ENCODE measurements at places on chromosomes 11 and 22. TPM values are rescaled to one million over a fixed set of nuclear protein-coding genes. Genes with fewer than 3 reads are reported as not detected.

GRCh38 chr11:47495856-47496217 is 46.9 kb upstream of the RAPSN start:
- DNase-seq: no peak

DNA sequence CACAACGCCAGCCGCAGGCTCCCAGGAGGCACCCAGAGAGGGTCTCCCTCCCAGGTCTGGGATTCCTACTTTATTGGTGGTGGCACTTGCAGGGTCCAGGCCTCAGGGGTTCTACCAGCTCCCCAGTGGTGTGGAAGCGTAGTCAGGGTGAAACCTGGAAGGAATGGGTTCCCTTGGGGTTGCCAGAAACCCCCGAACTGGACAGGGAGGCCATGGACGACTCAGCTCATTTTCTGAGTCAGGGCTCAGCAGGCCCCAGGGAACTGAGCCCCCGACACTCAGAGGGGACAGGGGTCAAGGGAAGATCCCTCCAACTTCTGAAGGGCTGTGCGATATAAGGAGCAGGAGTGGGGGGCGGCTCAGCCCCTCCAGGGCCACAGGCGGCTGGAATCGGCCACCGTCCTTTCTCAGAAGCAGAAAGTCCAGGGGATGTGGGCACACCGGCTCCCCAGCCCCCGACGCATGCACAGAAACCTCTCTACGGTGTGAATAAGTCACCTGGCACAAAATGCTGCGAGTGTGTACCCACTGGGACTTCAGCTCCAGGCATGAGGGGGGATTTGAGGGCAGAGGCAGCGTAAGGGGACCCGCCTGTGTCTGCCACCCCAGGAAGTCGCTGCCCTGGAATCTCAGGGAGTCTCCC is 25.1 kb downstream of the MRGPRG start:
- DNase-seq: no peak

GRCh38 chr11:6604081-6604626 is 580 bp downstream of the ILK start:
- peak; percentile 54 for DNase-seq

- no peak for DNase-seq
Observed at GRCh38 chr11:30665067-30665466, 78.9 kb upstream of the MPPED2 start.

DNA sequence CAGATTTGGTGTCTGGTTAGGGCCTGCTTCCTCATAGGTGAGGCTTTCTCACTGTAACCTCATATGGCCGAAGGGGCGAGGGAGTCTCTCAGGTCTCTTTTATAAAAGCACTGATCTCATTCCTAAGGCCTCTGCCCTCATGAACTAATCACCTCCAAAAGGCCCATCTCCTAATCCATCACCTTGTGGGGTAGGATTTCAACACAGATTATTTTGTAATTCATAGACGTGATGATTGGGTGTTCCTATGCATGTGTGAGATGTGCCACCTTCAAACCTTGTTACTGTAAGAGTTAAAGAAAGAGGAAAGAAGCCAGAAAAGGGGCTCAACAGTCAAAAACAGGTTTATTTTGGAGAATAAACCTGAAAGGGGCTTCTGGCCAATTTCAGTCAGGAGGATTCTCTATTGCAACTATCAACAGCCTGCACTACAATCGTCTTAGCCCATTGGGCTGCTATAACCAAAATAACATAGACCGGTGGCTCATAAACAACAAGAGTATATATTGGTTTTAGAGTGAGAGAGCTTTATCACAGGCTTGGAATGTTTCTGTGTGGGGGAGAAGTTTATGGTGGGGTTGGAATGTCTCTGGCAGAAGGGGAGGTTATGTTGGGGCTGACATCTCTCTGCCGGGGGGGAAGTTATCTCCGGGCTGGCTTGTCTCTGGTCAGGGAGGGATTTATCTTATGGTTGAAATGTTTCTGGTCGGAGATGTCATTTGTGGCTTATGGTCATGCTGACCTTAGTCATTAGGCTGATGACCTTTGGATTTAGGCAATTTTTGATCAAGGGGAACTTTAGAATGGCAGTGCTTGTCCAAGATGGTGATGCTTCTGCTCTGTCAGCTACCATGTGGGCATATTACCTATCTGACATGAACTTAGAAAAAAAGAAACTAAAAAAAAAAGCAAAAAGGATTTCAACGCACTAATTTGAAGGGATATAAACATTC is 35.1 kb downstream of the CSF2RB start:
- no peak for DNase-seq

DNA sequence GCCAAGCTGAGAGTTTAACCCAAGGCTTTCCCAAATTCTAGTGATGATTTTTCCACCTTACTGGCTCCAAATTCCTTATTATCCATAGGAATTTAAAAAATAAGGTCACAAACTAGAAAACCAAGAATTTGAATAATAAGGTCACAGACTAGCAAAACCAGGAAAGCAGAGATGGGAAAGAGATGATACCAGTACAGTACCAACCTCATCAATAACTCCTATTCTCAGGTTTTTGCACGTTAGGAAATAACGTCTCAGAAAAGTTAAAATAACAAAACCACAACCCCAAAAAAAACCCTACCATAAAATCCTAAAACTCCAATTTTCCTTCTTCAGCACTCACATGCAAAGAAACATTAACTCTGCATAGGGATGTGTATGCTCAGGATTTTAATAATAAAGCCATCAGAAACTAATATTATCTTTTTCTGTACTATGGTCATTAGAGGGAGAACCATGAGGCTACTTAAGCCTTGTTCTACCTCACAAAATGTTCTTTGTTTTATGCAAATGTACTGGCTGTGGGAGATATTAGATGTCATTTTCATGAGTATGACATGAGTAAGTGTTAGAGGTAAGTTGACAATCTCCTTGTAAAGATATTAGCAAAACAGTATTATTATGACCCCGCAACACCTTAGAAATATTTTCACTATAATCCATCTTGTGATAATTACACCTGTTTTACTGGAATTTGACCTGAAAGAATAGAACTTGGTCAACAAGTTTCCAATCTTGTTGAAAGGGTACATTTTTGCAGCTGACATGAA is 16.1 kb upstream of the EED start:
- DNase-seq: no peak

GRCh38 chr11:17979770-17980371 is 33.0 kb downstream of the SERGEF start:
- DNase-seq: no peak

- no peak for DNase-seq
Observed at GRCh38 chr11:39641751-39642150, 1817.7 kb downstream of the LRRC4C start.

DNA sequence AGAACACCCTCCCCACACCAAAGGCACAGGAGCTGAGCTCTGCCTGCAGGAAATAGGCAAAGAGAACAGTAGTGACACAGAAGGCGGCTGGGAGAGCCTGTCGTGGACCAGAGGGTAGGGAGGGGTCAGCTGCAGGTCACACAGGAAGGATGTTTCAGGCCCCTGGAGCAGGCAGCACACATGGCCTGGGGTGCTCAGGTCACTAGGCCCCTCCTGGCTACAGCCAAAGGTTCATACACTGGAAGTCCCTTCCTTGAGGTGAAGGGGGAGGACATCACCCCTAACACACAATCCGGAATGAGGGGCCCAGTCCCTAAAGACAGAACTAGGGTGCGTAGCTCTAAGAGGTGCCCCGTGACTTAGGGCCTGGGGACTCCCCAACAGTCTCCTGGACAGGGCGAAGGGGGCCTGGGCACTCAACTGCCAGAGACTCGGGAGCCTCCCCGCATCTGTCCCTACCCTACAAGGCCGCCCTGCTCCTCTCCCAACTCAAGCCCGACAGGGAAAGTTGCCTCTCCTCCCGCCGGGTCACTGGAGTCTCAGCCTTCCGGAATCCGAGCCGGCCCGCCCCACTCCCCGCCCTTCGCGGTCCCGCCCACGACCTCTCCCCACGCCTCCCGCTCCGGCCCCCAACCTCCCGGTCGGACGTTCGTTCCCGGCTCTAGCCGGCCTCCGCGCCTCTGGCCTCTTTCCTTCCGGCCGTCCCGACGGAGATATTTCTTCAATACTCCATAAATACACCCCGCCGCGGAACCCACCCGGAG is at the start of gene CYB5R2:
TSS of gene CYB5R2 (minus strand) at position 541 of the 764 bp plus-strand sequence. CDS start 675 bp downstream, outside the sequence.
- peak; percentile 82 for DNase-seq

DNA sequence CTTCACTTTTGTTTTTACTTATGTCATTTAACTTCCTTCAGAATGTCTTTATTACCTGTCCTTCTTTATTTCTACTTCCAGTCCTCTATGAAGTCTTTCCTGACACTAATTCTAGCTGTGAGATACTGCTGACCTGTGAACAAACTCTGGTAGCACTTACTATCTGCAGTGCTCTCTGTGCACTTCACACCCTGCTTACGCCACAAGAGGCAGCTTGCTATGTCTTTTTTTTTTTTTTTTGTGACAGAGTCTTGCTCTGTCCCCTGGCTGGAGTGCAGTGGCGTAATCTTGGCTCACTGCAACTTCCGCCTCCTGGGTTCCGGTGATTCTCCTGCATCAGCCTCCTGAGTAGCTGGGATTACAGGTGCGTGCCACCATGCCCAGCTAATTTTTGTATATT is 10.7 kb downstream of the STIM1 start:
- peak; percentile 66 for DNase-seq

GRCh38 chr22:27870234-27871191 is 48.5 kb downstream of the PITPNB start:
- DNase-seq: no peak

DNA sequence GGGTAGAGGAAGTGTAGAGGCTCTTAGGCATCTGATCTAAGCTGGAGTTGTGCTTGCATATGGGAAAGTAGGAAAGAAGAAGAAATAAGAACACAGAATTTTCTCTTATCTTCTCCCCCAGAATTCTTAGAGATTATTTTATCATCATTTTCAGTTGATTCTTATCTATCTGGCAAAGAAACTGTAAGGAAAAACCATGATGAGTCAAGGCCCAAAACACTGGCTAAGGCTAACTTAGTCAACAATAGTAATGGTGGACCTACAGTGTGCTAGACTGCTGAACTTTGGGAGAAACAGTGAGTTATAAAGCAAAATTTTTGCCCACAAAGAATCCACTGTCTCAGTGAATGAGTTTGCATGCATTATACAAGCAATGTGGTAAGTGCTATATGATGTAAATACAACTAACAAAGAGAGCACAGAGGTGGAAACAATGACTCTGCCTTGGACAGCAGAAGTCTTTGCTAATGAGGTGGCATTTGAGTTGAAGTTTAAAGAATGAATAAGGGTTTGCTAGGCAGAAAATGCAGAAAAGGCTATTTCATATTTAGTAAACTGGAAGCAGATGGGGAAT is 344.5 kb upstream of the PLET1 start:
- no peak for DNase-seq

DNA sequence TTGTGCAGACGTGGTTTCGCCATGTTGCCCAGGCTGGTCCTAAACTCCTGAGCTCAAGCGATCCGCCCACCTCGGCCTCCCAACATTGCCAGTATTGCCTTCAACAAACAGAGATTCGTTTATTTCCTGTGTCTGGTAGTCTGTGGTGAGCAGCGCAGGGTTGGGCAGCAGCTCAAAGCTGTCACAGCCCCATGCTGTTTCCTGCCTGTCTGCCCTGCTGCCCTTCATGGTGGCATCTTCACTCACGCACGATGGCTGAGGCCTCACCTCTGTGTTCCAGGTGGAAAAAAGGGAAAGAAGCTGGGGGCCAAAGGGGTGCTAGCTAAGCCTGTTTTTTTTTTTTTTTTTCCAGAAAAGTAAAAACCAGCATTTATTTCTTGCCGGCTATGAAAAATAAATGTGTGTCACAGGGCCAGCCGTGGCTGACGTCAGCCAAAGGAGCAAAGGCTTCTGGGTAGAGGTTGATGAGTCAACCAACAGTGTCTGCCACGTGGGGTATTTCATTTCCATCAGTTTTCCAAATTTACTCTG is 28.8 kb downstream of the TBC1D22A start:
- no peak for DNase-seq

DNA sequence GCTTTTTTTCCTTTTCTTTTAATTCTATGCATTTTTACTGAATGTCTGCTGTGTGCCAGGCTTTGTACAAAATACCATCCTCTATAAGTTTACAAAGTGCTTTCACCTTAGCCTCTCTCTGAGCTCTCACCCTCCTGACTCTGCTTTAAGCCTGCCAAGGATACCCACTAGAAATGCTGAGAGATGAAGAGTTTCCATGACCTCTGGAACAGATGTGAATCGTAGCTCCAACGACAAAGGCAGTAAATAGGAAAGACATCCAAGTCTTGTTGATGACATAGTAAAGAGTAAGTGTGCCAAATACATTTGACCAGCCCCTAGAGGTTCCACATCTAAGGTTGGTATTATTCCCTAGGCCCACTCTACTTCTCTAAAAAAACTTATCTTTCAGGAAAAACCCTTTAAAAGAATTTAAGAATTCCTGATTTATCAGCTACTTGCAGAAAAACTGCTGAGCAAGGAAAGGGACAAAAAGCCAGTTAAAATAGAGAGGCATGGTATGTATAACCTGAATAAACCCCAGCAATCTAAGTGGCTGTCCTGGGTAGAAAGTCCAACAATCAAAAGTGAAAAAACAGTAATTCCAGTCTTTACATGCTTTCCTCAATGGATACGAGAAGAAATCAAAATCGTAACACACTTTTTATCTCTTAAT is 45.4 kb downstream of the GAB2 start:
- no peak for DNase-seq

GRCh38 chr11:10693509-10694081 is at the start of gene IRAG1:
Gene IRAG1 (minus strand): TSS chr11:10693755. CDS start chr11:10693602, 153 bp downstream.
- peak; percentile 71 for DNase-seq

GRCh38 chr11:27489092-27489491 is 16.5 kb upstream of the LGR4 start:
- no peak for DNase-seq

GALR3 gene
- total RNA-seq: not detected

ZFPL1 gene
- total RNA-seq: 19.9 TPM

OSM gene
- 0.11 TPM for total RNA-seq

SCGB1D2 gene
- 3.7 TPM for total RNA-seq

BRSK2 gene
- 0.67 TPM for total RNA-seq

OR8G5 gene
- total RNA-seq: not detected

NPAS4 gene
- total RNA-seq: not detected

NOX4 gene
- total RNA-seq: 1.7 TPM

PARVA gene
- total RNA-seq: 61.2 TPM

OOSP2 gene
- not detected for total RNA-seq

CSNK2A3 gene
- 1.2 TPM for total RNA-seq

HIPK3 gene
- 294 TPM for total RNA-seq

Data from Right ventricle myocardium superior (tissue), 1 donor.